Activated T-cell treated with anti-CD3 and anti-CD28 coated beads for 1 hour (primary cell): ENCODE measurements at places on chromosomes 4 and X.

- no peak for DNase-seq
Measured at GRCh38 chrX:45172890-45173289, 27.8 kb downstream of the DIPK2B start.

DNA sequence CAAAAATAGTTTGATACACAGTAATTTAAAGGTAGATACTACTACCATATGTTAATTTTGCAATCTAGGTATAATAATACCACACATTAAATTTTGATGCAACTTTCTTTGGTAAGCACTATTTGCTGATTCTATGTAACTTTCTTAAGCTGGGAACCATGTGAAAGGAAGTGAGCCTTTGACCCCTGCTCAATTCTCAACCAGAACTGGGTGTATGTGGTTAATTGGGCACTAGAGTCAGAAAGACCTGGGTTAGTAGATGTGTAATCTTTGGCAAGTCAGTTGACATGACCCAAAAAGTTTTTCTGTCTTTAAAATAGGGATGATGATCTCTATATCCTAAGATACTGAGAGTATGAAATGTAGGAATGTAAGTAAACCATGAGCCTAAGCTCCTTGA lies 22.4 kb downstream of the TLR2 start:
- DNase-seq, result no peak

- DNase-seq, result peak; percentile 8
Measured at GRCh38 chr4:83490876-83491450, 6.1 kb upstream of the ABRAXAS1 start.

DNA sequence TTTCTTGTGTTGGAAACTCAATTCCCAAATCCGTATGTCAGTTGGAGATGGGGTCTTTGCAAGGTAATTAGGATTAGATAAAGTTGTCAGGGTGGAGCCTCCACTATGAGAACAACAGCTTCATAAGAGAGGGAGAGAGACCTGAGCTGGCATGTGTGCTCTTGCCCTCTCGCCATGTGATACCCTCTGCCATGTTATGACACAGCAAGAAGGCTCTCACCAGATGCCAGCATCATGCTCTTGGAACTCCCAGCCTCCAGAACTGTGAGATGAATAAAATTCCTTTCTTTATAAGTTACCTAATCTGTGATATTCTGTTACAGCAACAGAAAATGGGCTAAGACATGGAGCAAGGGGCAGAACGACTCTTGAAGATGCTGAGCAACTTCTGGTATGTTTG lies 201.9 kb upstream of the BOD1L1 start:
- DNase-seq, result no peak

DNA sequence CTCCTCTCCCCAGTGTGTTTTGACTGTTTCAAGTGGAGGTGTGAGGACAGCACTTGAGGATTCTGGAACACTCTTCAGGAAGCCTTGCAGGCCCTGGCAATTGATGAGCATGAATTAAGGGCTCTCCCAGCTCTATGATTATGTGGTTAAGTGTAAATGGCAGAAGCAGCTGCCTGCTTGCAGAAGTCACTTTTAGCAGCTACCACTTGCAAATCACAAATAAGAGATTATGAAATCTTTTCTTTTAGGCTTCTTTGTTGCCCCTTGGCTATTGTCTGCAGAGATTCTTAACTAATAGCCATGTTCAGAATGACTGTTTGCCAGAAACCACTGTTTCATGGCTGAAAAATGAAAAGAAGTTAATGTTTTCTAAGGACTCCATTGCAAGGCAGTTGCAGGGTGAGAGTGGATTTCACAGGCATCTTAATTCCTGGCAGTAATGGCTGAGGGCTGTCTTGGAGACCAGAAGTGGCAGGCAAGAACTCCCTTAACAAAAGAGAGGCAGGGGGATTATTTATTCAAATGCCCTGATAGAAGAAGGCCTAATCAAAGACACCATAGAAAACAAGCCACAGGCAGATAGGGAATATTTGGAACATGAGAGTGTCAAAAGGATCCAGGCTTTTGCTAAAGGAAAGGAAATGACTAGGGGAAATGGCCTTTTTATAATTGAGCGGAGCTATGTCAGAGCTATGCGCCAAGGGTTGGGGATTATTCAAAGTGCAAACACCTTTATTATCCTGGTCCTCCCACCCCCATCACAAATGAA lies 8.3 kb upstream of the HOPX start:
- no peak for DNase-seq

DNA sequence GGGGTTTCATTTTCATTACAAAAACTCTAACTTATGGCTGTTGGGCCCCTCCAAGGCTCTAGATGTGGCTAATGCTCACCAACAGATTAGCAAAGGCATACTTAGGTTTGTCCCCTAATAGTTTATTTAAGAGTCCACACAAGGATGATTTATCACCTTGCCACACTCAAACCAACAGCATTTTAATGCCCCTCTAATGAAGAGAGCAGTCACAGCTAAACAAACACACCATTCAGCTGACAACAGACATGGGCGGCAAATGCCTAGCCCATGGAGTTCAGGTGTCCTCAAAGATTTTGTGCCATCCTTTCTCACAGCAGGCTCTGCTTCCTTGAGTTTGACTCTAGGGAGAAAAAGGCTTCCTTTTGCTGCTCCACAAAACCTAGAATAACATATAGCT lies 61.8 kb upstream of the CITED1 start:
- DNase-seq, result no peak
